Retina (tissue), 1 donor: ENCODE measurements at places on chromosomes 2 and 18.

GRCh38 chr18:51692612-51693011 lies 495.1 kb upstream of the MEX3C start:
- no peak for DNase-seq

GRCh38 chr2:145380436-145381017 lies 860.6 kb upstream of the ZEB2 start:
- no peak for DNase-seq

DNA sequence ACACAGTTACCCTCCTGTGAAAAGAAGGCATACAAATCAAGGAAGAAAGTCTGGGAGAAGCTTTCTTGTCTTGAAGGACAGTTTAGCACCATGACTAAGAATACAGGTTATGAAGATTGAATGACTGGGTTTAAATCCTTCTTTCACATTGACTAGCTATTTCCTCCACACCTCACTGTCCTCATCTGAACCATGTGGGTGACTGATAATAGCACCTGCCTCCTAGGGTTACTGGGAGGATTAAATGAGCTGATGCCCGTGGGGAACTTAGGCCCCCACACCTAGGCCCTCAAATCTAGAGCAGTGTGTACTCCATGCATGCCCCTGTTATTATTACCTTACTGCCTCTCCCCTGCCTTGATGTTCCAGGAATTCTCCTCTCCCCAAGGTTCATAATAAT lies 202.9 kb downstream of the FBXO15 start:
- DNase-seq = no peak

GRCh38 chr2:119197529-119198239 lies 25.9 kb upstream of the STEAP3 start:
- DNase-seq = no peak

GRCh38 chr18:63987743-63988142 lies 17.9 kb downstream of the SERPINB8 start:
- no peak for DNase-seq

GRCh38 chr18:10919851-10920250 lies 229.5 kb downstream of the PIEZO2 start:
- no peak for DNase-seq

GRCh38 chr2:61658841-61659780 lies 121.0 kb upstream of the XPO1 start:
- DNase-seq = peak; percentile 22

- DNase-seq = no peak
Measured at GRCh38 chr2:15553519-15553918, 7.6 kb downstream of the NBAS start.

- DNase-seq = no peak
Measured at GRCh38 chr2:16045653-16046352, 105.5 kb downstream of the MYCN start.

- DNase-seq = no peak
Measured at GRCh38 chr2:31666878-31667277, 86.1 kb upstream of the SRD5A2 start.

DNA sequence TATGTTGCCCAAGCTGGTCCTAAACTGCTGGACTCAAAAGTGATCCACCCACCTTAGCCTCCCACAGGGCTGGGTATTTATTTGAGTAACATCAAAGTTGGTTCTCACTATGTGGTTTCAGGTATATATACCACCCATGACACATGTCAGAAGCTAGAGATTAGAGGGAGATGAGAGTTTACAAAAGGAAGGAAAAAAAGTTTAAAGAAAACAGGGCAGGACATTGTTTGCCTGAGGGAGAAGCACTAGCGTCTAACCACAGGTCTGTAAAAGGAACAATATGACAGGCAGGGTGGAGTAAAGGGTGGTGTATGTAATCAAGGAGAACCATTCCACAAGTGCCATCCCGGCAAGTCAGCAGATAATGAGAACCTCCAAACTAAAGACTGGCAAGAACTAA lies 8.5 kb downstream of the CEP76 start:
- no peak for DNase-seq

- no peak for DNase-seq
Measured at GRCh38 chr18:13450289-13451212, 232.0 kb downstream of the LDLRAD4 start.

DNA sequence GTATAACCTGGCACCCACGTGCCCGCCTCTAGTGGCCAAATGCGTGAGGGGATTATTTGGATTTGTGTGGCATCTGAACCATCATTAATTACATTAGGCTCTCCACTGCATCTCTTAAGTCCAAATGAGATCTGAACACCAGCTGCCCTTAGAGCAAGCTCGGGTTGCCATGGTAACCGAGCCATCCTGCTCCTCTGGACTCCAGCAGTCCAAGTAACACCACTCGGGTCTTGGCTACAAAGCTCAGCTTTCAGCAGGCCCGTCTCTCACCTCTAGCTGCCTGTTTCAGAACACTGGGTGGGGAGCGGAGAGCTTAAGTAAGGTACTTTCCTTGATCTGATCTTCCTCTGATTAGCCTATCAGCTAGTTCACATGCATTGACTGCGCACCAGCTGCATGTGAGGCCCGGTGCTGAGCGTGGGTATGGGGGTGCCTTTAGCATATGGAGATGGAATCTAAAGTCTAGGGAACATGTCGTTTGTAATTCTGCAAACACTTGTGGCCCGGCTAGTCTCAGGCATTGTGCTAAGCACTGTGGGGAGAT lies 14.1 kb upstream of the CYS1 start:
- peak; percentile 86 for DNase-seq

DNA sequence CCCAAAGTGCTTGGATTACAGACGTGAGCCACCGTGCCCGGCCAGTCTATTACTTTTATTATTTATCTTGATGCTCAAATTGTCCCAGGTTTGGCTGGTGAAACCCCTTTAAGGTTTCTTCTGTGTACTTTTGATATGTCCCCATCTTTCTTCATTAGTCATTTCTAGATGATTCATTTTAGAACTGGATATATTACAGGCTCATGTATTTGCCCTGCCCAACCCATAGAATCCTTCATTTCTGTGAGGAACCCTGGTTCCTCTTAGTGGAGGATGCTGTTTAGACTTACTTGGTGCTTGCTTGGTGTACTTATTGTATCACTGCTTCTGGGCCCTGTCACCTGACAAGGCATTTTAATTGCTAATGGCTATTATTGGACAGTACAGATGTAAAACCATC lies 40.1 kb downstream of the KCMF1 start:
- no peak for DNase-seq

DNA sequence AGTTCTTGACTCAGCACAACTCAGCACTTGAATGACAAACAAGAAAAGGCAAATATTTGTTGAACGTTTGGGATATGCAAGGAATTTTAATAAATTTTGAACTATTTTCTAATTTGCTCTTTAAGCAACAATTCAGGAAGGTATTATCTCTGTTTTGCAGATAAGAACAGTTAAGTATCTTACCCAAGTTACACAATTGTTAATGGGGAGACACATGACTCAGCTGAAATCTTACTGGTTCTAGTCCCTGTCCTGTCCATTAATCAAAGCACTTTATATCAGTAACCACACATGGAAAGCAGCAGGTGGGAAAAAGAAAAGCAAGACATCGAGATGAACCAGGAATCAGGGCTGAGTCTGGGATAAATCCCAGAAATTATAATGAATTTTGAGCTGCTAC lies 493.9 kb upstream of the PIK3C3 start:
- DNase-seq = no peak

- no peak for DNase-seq
Measured at GRCh38 chr18:70292628-70293027, 3.8 kb downstream of the SOCS6 start.

DNA sequence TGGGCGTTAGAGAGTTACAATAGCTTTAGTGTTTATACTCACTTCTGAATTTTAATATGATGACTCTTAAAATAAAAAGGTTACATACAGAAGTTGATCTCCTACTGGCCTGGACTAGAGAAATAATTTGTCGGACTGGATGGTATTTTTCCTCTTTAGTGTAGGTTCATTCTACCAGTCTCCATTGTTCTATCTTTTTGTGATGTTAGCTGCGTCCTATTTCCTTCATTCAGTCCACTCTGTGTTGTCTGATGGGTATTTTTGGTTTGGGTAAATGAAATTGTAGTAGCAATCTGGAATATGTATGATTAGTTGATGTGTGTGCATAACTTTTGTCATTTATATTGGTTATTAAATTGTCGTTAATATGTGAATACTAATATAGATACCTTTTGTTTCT lies 5.3 kb downstream of the DDX1 start:
- no peak for DNase-seq

GRCh38 chr2:197929008-197929885 lies 124.9 kb downstream of the PLCL1 start:
- no peak for DNase-seq

GRCh38 chr2:54464341-54464740 lies 8.2 kb downstream of the SPTBN1 start:
- no peak for DNase-seq

GRCh38 chr2:160411167-160411566 lies 82.4 kb downstream of the RBMS1 start:
- no peak for DNase-seq

GRCh38 chr2:201263779-201264178 lies 3.4 kb downstream of the CASP8 start:
- DNase-seq = no peak

DNA sequence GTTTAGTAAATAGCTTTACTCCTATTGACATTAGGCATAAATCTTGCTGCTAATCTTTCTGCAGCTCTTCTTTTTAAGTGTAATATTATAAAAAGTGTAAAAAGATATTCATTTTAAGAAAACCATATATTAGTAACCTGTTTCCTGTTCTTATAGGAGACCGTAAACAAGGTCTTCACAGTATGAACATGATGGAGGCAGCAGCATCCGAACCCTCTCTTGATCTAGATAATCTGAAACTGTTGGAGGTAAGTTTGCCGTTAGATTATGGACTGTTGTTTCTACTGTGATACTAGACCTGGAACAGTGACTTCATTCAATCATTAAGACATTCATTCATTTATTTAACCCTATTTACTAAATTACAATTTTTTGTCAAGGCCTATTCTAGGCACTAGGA lies 120.0 kb upstream of the FAM117B start:
- no peak for DNase-seq

GRCh38 chr2:191552066-191552465 lies 125.9 kb upstream of the NABP1 start:
- no peak for DNase-seq

- peak; percentile 37 for DNase-seq
Measured at GRCh38 chr18:21315741-21316197, 73.7 kb downstream of the GREB1L start.

- no peak for DNase-seq
Measured at GRCh38 chr18:68181956-68182355, 533.0 kb downstream of the TMX3 start.

DNA sequence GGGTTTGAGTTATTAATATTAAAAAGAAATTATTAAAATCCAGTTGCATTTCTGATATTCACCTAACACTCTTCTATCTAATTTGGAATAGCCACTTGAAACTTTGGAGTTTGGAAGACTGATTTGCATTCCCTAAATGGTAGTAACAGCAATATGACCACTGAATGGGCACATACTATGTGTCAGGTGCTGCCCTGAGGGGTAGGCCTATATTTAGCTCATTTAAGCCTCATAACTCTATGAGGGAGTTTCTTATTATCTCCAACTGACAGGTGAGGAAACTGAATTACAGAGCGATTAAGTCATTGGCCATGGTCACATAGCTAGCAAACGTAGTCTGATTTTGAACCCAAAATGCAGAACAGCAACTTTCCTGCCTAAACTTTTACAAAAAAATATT lies 77.3 kb downstream of the VWA3B start:
- DNase-seq = no peak

- no peak for DNase-seq
Measured at GRCh38 chr2:212021947-212022346, 516.7 kb downstream of the ERBB4 start.

DNA sequence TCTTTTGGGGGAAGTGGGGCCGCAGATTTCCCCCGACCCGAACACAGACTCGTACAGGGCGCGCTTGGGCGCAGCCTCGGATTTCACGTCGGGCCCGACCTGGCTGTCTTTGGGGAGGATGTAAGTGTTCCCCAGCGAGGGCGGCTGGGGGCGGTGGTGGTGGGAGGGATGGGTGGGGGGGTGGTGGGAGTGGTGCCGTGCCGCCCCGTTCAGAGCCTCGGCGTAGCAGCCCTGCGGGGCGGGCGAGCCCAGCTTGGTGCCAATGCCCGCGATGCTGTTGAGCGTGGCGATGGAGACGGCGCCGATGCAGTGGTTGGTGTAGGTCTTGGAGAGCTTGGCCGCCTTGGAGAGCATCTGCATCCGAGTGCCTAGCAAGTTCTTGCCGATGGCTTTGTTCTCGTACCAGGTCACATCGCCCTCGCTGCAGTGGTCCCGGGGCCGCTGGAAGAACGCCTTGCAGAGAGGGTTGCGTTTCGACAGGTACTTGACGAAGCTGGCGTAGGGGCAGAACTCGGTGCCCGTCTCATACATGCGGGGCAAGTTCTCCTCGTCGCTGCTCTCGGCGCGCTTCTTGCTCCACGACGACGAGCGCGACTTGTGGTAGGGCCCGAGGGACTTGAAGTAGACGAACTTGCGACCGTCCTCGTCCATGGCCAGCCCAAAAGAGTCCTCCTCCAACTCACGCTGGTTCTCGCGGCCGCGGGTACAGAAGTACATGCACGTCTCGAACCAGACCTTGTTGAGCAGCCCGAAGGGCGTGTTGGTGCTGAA lies 1.3 kb downstream of the KCTD1 start:
- peak; percentile 93 for DNase-seq

GRCh38 chr2:230217424-230217823 lies 2.4 kb downstream of the SP110 start:
- no peak for DNase-seq

- no peak for DNase-seq
Measured at GRCh38 chr2:181778621-181779201, 98.4 kb upstream of the NEUROD1 start.

GRCh38 chr2:17899871-17900270 lies 21.4 kb downstream of the KCNS3 start:
- no peak for DNase-seq

DNA sequence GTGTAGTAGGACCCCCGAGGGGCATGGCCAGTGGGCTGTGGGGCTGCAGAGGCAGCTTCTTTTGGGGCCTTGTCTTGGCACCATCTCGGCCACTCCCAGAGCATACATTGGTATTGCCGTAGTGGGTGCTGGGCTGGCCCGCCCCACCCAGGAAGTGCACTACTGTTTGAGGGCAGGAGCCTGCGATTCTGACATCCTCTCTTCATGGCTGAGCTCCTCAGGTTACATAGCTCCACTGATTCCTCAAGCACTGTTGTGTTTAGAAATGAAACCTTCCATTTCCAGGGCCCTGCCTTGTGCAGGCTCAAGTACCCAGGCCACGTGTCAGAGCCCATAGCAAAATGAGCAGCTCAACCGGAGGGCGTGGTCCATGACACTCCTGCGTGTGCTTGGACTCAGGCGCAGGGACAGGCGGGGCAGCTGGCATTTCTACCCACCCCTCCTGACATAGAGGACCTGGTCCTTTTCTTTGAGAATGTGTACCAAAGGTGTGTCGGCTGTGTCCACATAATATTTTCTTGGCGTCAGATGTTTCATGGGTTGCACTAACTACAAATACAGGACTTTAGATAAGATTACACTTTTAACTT lies 67.9 kb downstream of the DGKD start:
- no peak for DNase-seq
